ENCODE measurements at places on chromosomes 13 and 19. TPM values are rescaled to one million over a fixed set of nuclear protein-coding genes. Genes with fewer than 3 reads are reported as not detected.

Gene CD33
- polyA plus RNA-seq, result 7.1 TPM

- DNase-seq, result no peak
Observed at GRCh38 chr19:28475525-28475924, 737.4 kb downstream of the UQCRFS1 start.

- DNase-seq, result no peak
Observed at GRCh38 chr13:49443357-49443703, 534 bp downstream of the CAB39L start.

DNA sequence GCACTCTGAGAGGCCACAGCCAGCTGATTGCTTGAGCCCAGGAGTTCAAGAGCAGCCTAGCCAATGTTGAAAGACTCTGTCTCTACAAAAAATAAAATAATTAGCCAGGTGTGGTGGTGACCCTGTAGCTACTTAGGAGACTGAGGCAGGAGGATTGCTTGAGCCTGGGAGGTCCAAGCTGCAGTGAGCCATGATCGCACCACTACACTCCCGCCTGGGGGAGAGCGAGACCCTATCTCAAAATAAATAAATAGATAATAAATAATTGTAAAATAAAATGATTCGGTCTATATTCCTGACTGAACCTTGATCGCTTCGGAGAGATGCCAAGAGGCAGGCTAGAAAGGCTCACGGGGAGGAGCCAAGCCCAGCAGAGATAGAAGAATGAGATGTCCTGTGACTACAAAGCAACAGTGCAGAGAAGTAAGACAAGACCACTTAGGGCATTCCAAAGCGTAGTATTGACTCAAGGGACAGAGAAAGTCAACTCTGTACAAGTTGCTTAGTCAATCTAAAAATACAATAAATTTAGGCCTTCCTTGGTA is 12.8 kb downstream of the SHISA2 start:
- no peak for DNase-seq

DNA sequence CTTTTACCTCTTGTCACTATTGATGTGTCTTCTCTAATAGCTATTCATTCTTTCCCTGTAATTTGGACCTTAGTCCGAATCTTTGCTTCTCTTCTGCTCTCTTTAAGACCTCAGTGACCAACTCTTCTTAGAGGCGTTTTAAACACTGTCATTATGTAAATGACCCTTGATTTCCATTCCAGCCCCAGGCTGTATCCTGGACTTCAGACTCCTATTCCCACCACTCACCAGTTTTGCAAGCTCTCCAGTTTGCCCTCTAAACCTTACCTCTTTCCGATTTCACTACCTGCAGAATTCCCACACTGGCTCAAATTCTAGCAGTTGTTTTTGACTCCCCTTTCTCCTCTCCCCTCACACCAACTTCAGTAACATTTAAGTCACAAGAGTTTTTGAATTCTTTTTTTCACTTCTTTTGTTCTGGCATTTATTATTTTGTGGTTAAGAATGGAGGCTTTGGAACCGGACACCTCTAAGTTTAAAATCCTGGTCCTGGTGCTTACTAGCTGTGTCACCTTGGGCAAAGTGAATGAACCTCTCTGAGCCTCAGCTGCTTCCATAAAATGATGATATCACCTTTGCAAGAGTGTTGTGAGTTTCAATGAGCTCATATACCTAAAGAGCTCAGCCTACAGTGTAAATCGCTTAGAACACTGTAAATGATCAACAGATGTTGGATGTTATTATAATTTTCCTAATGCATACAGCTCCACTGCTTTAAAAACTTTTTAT is 13.6 kb upstream of the HMGB1 start:
- no peak for DNase-seq

Data from thymus (tissue), 14 donors.